ENCODE measurements at places on chromosomes 4 and X.

DNA sequence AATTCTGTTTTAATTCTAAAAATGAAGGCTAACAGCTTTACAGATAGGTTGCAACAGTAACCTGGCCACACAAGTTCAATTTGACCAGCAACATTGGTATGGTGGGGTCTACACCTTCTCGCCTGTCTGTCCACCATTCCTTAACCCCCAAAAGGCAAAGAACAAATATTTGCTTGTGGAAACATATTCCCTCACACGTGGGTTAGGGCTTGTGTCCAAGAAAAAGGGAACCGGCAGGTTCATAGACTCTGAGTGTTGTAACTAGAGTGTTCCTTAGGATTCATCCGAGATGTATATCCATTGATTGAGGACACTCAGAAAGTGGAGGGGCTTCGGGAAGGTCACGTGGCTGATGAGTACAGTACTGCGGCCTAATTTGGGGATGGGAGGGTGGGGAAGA is 54.1 kb downstream of the C4orf51 start:
- DNase-seq = no peak

- no peak for DNase-seq
Observed at GRCh38 chr4:80036949-80037685, 35.9 kb downstream of the ANTXR2 start.

DNA sequence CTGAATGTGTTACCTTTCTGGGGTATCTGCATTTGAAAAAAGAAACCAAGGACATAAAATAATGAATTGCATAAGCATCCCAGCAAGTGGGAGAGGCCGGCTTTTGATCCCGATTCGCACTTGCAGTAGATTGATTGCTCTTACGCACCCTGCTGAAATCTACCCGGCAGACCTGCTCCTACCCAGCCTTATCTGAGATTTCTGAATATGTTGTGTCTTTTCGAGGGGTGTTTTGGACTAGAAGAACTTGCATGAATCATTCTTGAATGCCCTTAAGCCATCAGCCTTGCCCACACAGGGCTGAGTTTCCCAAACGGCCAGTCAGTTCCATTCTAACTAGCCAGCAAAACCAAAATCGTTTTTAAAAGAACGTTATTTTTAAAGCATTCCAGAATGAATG is 174.4 kb upstream of the BCOR start:
- DNase-seq = no peak

DNA sequence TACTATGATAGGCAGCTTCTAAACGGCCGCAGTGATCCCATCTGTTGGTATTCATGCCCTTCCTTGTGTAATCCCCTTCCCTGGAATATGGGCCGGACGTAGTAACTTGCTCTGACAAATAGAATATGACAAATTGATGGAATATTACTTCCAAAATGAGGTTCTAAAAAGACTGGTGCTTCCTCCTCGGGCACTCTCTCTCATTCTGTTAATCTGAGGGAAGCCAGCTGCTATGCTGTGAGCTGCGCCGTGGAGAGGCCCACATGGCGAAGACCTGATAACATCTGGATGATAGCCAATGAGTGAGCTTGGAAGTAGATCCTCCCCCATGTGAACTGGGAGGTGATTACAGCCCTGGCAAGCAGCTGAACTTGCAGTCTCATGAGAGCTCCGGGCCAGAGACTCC is 27.2 kb upstream of the SLC25A4 start:
- peak; percentile 71 for DNase-seq

DNA sequence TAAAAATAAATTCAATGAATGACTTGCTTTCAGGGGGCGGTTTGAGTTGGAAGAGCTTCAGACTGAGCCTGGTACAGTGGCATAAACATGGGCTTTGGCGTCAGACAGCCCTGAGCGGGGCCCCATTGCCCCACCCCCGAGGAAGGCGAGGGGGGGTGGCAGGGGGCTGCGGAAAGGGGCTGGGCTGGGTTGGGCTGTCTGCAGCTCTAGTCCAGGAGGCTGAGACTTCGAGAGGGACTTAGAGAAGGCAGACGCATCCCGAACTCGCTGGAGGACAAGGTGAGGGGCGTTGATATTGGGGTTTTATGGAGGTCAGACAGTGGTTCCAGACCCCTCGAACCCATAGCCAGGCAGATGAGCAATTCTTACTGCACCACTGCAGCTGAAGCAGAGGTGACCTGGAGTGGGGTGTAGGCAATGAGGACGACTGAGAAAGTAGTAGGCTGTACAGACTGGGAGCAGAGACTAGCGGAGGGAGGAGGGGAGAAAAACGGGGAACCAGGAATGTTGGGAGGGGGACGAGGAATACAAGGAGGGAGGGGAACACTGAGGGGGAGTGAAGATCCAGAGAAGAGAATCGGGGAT is at the start of gene MAGED2:
TSS of gene MAGED2 (plus strand) at position 222 of the 585 bp plus-strand sequence. CDS start 1,587 bp downstream, outside the sequence.
- DNase-seq = no peak

GRCh38 chr4:172850838-172851237 is 317.8 kb upstream of the GALNT7 start:
- no peak for DNase-seq

- no peak for DNase-seq
Observed at GRCh38 chrX:129115104-129115503, 408.2 kb downstream of the SMARCA1 start.

- DNase-seq = no peak
Observed at GRCh38 chrX:94834226-94834625, 1160.2 kb downstream of the FAM133A start.

DNA sequence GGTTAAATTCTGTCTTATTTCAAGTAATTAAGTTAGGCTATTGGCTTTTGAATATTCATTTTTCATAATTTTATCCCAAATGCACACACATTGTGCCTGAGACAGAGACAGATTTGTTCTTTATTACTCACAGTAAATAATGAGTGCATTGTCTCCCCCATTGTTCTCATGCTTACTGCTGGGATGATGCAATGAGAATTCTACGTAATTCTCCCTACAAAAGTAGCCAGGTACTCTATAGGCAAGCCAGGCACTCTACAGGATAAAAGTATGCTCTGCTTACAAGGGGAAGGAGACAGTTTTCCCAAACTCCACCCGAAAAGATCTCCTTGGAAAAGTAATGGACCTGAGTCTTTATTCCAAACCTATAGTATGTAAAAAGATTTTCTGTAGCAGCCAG is 1890.7 kb upstream of the PCDH10 start:
- DNase-seq = no peak

- no peak for DNase-seq
Observed at GRCh38 chr4:28842271-28842670, 1877.9 kb upstream of the PCDH7 start.
